ENCODE measurements at places on chromosomes 6 and 20.

GRCh38 chr20:48058611-48059559, 273.6 kb upstream of the SULF2 start:
- no peak for DNase-seq
- no peaks in the 10 kb centered on the region for H3K4me1 ChIP-seq
- no peak overlapping the region for H3K4me3 ChIP-seq
- H3K27ac ChIP-seq = no peak overlapping the region
- no peaks in the 10 kb centered on the region for H3K36me3 ChIP-seq

DNA sequence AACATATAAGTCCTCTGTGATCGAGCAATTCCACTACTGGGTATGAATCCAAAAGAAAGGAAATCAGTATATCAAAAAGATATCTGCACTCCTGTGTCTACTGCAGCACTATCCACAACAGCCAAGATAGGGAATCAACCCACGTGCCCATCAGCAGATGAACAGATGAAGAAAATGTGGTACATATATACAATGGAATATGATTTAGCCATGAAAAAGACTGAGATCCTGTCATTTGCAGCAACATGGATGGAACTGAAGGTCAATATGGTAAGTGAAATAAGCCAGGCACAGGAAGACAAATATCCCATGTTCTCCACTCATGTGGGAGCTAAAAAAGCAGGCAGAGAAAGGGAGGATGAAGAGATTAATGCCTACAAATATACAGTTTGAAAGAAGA, 95.7 kb upstream of the POPDC3 start:
- peaks cover 23% of the 10 kb centered on the region for H3K36me3 ChIP-seq
- peaks cover 2% of the 10 kb centered on the region for H3K4me1 ChIP-seq
- H3K4me3 ChIP-seq = no peak overlapping the region
- H3K27me3 ChIP-seq = no peaks in the 10 kb centered on the region

DNA sequence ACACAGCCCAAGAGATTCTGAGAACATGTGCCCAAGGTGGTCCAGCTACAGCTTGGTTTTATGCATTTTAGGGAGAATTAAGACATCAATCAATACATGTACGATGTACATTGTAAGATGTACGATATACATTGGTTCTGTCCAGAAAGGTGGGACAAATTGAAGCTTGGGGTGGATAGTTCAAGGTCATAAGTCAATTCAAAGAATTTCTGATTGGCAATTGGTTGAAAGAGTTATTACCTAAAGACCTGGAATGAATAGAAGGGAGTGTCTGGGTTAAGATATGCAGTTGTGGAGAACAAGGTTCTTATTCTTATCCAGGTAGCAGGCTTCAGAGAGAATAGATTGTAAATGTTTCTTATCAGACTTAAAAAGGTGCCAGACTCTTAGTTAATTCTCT, 31.8 kb upstream of the LCA5 start:
- H3K27me3 ChIP-seq = peaks cover 2% of the 10 kb centered on the region
- no peak for DNase-seq
- H3K36me3 ChIP-seq = no peaks in the 10 kb centered on the region

DNA sequence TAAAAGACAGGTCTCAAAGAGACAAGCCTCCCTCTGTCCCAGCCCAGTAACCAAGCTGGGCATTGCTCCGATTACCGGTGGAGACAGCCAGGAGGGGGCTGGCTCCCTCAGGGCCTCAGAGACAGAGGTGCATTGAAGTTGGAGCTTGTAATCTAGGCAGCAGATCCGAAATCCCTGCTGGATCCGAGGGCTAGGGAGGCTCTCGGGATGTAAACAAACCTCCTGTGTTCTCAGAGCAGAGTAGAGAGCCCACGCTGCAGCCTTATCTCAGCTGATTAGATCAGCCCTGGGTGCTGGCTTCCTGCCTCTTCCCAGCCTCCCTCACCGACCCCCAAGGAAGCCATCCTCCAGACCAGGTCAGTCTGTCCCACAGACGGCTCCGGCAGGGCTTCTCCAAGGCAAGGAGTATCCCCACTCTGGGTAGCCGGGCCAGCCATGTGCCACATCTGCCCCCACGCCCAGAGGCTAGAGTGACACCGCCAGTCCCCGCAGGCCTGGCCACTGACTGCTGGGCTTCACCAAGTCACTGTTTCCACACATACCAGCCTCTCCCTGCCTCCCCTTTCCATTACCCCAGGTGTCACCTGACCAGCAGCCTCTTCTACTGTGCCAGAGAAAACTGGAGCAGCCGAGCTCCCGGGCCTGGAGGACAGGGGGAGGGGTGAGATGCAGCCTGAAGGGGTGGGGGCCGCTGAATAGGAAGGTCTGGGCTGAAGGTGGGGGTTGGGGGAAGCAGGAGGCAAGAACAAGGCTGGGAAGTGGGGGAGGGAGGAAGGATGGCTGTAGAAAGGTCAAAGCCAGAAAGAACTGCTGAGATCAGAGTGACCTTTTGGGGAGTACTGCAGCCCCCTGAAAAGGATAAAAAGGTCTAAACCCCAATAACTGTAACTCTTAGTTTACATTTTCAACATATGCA, 6.0 kb downstream of the SDC4 start:
- DNase-seq = no peak
- no peak overlapping the region for H3K4me3 ChIP-seq
- no peak overlapping the region for H3K27ac ChIP-seq
- H3K4me1 ChIP-seq = peaks cover 15% of the 10 kb centered on the region

DNA sequence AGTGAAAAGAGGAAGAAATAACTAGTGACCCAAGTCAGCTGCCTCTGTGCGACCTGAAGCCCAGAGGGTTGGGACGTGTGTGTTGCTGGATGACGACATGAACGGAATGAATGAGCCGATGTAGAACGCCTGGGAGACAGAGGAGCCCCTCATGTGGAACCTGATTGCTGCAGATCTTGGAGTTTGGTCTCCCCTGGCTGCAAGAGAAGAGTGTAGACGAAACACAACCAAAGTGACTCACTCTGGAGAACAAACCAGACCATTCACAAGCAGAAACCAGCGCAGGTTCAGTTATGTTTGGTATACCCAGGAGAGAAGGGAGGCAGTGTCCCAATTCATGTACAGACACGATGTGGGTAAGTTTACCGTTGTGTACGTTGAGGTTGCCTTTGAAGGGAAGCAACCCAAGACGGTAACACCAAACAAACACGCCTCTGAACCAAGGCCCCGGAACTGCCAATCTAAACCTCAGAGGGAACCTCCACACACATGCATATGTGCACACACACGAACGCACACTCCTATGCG, 265.9 kb downstream of the BMP7 start:
- no peaks in the 10 kb centered on the region for H3K27me3 ChIP-seq
- no peak overlapping the region for H3K4me3 ChIP-seq
- H3K4me1 ChIP-seq = no peaks in the 10 kb centered on the region
- no peaks in the 10 kb centered on the region for H3K36me3 ChIP-seq
- no peak overlapping the region for H3K27ac ChIP-seq

- peaks cover 3% of the 10 kb centered on the region for H3K4me1 ChIP-seq
- H3K27me3 ChIP-seq = no peaks in the 10 kb centered on the region
- no peaks in the 10 kb centered on the region for H3K36me3 ChIP-seq
- H3K4me3 ChIP-seq = no peak overlapping the region
- no peak for DNase-seq
Observed at GRCh38 chr6:135686784-135687301, 164.7 kb upstream of the PDE7B start.

DNA sequence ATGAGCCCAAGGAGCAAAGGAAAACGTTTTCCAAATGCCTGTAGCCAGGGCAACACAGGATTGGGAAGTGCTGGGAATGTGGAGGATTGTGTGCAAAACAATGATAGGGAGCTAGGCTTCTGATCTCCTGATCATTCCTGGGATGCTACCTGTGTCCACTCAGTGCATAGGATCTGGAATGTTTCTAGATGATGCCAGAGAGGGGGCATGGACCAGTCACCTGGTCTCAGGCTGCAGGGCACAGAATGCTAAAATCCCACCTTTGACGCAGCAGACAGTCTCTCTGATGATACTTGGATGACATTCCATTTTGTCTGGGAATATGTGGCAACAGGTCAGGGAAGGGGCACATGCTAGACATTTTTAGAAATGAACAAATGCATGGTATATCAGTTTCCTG, 128.9 kb downstream of the CLIC5 start:
- peaks cover 5% of the 10 kb centered on the region for H3K27me3 ChIP-seq
- no peak for DNase-seq
- H3K36me3 ChIP-seq = no peaks in the 10 kb centered on the region
- H3K4me1 ChIP-seq = peaks cover 1% of the 10 kb centered on the region
- no peak overlapping the region for H3K27ac ChIP-seq

- peaks cover 15% of the 10 kb centered on the region for H3K27me3 ChIP-seq
- H3K4me1 ChIP-seq = peaks cover 7% of the 10 kb centered on the region
- no peaks in the 10 kb centered on the region for H3K36me3 ChIP-seq
- H3K4me3 ChIP-seq = no peak overlapping the region
- H3K27ac ChIP-seq = no peak overlapping the region
Observed at GRCh38 chr6:157278171-157278570, 45.1 kb downstream of the TMEM242 start.

DNA sequence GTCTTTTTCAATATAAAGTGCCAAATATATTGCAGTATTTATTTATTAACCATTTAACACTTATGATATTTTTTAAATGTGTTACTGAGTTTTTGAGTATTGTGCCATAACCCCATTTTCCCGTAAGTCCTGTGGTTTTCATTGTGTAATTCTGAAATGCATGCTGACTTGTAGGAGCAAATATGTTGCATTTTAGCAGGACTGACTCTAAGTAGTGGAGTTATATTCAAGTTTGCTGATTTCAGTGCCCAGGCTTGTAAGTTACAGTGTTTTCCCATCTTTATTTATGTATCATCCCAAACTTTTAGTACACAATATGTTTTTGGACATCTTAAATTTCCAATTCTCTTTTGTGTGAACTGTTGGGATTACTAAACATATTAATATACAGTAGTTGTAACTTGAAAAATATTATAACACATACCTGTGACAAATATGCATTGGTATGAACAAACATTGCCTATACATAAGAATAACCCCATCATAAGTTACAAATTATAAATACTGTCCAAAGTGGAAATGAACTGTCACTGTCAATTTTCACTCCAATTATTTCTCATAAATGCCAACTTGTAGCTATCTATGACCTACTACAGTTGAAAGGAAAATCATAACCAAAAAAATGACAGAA, 179.3 kb upstream of the RUNX2 start:
- H3K27ac ChIP-seq = no peak overlapping the region
- no peak overlapping the region for H3K4me3 ChIP-seq
- H3K27me3 ChIP-seq = no peaks in the 10 kb centered on the region
- H3K4me1 ChIP-seq = peaks cover 5% of the 10 kb centered on the region
- H3K36me3 ChIP-seq = peaks cover 13% of the 10 kb centered on the region
- no peak for DNase-seq

DNA sequence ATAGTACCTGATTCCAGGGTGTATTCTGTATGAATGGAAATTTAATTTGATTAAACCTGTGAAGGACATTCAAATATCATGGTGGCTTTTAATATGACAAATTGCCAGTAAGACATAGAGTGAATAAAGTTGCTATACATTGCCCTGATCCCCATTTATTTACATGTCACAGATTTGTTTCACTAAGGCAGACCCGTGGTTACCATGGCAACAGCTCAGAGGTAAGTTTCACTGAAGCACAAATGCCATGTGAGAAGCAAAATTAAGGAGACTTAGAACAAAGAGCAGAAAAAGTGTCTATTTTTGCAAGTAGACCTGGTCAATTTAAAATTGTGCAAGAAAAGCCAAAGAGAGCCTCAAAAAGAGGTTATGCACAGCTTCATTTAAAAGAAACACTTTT, 63.7 kb downstream of the PXDC1 start:
- no peak for DNase-seq
- H3K4me1 ChIP-seq = peaks cover 1% of the 10 kb centered on the region
- no peaks in the 10 kb centered on the region for H3K36me3 ChIP-seq

GRCh38 chr6:35084511-35085203, 56.5 kb downstream of the TCP11 start:
- H3K36me3 ChIP-seq = no peaks in the 10 kb centered on the region
- no peak overlapping the region for H3K4me3 ChIP-seq

DNA sequence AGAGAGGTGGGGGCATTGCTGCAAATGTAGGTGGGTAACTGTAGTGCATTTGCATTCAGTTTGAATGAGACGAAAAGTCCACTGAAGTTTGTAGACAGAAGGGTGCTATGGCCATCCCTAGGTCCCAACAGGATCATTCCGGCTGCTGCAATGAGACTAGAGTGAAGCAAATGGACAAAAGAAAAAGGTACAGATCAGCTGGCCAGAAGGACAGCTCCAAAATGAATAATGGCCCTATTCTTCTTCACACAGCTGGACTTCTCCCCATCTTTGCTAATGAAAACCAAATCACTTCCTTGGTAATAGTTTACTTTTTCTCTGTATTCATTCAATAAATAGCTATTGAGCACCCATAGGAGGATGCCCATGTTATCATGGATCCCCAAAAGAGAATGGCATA, 56.4 kb upstream of the TPD52L1 start:
- no peak overlapping the region for H3K4me3 ChIP-seq
- H3K27ac ChIP-seq = no peak overlapping the region
- no peaks in the 10 kb centered on the region for H3K36me3 ChIP-seq

- no peak overlapping the region for H3K27ac ChIP-seq
- H3K4me1 ChIP-seq = no peaks in the 10 kb centered on the region
- no peak overlapping the region for H3K4me3 ChIP-seq
- peaks cover 2% of the 10 kb centered on the region for H3K27me3 ChIP-seq
Observed at GRCh38 chr6:131107151-131107550, 28.1 kb upstream of the AKAP7 start.

GRCh38 chr6:142946181-142946923, 1.4 kb upstream of the HIVEP2 start:
- peak overlapping the region; percentile 96 for H3K27ac ChIP-seq
- DNase-seq = peak; percentile 82
- peaks cover 3% of the 10 kb centered on the region for H3K36me3 ChIP-seq
- H3K27me3 ChIP-seq = no peaks in the 10 kb centered on the region
- peak overlapping the region; percentile 94 for H3K4me3 ChIP-seq
- peaks cover 32% of the 10 kb centered on the region for H3K4me1 ChIP-seq

DNA sequence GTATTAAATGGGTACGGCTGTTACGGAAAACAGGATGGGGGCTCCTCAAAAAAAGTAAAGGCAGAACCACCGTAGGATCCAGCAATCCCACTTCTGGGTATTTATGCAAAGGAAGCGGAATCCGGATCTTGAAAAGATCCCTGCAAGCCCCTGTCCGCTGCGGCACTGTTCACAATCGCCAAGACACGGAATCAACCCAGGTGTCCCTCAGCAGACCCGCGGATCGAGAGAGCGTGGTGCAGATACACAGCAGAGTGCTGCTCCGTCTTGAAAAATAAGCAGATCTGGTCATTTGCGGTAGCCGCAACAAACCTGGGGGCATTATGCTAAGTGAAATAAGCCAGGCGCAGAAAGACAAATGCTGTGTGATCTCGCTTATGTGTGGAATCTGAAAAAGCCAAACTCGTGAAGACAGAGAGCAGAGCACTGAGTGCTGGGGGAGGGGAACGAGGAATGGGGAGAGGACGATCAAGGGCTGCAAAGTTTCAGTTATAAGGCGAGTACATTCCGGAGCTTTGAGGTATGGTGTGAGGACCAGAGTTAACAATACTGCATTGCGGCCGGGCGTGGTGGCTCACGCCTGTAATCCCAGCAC, 41.3 kb downstream of the NTSR1 start:
- peaks cover 34% of the 10 kb centered on the region for H3K27me3 ChIP-seq
- peaks cover 7% of the 10 kb centered on the region for H3K4me1 ChIP-seq
- no peak overlapping the region for H3K4me3 ChIP-seq
- no peak for DNase-seq
- H3K36me3 ChIP-seq = no peaks in the 10 kb centered on the region
- H3K27ac ChIP-seq = no peak overlapping the region

All from activated naive CD8-positive, alpha-beta T cell treated with anti-CD3 and anti-CD28 coated beads, Interleukin-2, amount 10 ng/mL, durations not matched to agents 7 days and 5 days (primary cell).